Nephron progenitor cell (in vitro differentiated cells): ENCODE measurements at places on chromosomes 6 and 20.

DNA sequence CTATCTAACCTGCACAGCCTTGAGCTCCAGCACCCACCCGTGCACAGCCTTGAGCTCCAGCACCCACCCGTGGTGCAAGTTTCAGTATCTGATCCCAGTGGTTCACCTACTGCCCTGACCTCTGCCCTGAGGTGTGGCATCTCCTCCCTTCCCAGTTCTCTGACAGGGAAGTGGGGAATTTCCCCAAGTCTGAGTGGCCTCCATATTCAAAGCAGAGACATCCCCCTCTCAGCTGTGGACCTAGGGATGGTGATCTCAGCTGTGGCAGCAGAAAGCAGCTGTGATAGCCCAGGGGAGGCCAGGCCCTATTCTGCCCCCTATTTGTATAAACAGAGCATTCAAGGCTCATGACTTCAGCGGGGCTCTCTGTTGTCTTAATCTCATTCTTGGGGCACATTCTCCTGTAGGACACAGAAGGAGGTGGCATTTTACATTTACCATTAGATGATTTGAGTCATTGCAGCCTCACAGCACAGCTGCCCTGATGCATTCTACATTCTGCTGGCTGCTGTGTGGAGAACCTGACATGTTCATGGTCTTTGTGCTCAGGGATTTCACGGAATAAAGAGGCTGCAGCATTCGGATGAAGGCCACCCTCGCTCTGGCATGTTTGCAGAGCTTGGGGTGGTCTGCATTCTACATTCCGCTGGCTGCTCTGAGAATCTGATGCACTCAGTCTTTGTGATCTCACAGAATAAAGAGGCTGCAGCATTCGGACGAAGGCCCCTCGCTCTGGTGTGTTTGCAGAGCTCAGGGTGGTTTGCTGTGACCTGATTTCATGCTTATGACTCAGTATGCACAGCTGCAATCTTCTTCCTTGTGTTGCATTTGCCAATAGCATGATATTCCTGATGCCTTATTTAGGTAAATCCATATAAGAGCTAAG, 16.9 kb downstream of the GPR31 start:
- no peak for DNase-seq

DNA sequence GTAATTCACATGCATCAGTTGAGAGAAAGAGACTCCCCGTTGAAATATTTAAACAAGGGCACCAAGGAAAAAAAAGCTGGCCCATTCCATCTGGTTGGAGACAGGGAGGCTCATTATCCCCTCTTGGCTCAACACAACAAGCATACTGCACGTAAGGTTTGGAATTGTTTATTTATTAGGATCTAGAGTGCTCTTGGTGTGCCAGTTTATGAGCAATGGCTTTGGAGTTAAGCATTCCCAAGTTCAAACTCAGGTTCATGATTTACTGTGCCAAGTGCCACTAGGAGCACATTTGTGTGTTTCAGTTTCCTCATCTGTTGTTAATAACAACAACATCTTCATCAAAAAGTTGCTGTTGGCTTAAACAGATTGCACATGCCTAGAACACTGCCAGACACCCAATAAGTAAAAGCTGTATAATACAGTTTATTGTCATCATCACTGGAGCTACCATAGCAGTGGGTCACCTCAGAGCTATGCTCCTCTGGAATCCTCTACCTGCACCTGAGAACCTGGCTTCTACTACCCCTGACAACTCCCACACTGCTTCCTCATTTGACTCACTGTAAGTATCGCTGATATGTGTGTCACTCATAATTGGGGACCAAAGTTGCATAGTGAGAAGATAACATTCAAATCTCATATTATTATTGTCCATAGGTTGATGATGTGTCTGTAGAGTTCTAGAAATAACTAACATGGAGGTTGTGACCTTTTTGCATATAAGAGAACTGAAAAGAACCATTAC, 5.4 kb downstream of the SLC17A3 start:
- DNase-seq = no peak

- DNase-seq = no peak
Observed at GRCh38 chr6:30500421-30501355, 11.4 kb downstream of the HLA-E start.

DNA sequence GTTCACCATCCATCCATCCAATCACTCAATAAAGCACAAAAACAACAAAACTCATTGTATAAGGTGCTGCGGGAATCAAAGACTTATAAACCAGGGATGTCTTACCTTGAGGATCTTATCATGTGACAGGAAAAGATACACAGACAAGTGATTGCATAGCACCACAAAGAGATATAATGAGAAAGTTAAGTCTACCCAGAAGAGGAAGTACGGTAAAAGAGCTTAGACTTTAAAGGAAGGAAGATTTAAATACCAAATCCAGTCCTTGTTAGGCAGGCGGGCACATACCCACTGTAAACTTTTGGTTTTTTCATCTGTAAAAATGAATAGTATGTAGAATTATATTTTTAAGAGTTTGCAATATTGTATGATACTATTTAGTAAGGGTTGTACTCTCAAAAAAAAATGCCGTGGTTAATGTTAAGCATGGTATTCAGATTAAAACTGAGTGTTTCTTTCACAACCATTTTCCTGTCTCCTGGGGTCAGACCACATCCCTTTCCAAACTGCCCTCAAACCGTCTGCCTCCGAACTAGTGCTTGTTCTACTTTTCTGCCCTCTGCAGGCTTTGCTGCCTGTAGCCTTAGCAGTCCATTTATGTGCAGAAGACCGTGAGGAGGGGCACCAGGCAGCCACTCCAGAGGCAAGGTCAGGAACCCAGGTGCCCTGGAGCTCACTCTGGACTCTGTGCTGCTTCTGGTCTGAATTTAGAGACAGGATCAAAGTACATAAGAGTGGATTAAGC, 179.5 kb upstream of the SYNDIG1 start:
- no peak for DNase-seq

- DNase-seq = no peak
Observed at GRCh38 chr20:3276680-3277015, 37.7 kb upstream of the SLC4A11 start.

DNA sequence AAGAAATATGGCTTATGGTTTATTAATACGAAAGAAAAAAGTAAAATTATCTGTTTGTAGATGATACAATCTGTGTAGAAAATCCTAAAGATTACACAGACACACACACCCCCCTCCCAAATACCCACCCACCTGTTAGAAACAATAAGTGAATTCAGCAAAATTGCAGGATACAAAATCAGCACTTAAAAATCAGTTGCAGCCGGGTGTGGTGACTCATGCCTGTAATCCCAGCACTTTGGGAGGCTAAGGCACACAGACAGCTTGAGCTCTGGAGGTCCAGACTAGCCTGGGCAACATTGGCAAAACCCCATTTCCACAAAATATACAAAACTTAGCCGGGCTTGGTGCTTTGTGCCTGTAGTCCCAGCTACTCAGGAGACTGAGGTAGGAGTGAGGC, 42.3 kb downstream of the NINL start:
- no peak for DNase-seq

GRCh38 chr6:14796974-14797762, 448.7 kb upstream of the JARID2 start:
- DNase-seq = no peak

DNA sequence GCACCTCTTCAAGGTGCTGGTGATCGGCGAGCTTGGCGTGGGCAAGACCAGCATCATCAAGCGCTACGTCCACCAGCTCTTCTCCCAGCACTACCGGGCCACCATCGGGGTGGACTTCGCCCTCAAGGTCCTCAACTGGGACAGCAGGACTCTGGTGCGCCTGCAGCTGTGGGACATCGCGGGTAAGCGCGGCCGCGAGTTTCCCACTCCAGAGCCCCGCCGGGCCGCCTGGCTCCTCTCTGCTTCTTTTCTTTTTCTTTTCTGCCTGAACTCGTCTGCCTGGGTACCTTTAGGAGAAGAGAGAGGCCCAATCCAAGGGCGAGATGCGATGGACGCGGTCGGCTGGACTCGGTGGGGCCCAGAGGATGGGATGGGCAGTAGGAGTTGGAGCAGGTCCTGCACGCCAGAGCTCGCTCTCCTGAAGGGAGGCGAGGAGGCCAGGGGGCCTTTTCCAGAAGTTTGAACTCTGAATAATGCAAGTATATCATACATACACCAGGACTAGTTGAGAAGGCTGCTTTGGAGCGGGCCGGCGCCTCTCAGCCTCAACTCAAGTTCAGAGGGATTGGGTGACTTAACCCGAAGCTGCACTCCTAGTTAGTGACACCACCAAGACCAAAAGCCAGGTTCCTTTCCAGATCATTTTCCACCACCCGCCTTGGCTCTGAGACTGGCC, 445 bp downstream of the RAB32 start:
- DNase-seq = peak; percentile 34

DNA sequence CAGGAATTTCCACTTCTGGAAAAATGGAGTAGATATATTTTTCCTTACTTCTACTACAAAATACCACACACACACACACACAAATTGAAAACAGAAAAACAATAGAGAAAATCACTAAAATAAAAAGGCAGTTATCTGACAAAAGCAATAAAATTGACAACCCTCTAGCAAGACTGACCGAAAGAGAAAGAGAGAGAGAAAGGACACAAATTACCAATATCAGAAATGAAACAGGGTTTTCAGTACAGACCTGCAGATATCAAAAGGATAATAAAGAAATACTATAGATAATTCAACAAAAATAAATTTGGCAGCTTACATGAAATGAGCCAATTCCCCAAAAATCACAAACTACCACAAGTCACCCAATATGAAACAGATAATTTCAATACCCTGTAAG, 104.7 kb downstream of the OPRM1 start:
- DNase-seq = no peak

DNA sequence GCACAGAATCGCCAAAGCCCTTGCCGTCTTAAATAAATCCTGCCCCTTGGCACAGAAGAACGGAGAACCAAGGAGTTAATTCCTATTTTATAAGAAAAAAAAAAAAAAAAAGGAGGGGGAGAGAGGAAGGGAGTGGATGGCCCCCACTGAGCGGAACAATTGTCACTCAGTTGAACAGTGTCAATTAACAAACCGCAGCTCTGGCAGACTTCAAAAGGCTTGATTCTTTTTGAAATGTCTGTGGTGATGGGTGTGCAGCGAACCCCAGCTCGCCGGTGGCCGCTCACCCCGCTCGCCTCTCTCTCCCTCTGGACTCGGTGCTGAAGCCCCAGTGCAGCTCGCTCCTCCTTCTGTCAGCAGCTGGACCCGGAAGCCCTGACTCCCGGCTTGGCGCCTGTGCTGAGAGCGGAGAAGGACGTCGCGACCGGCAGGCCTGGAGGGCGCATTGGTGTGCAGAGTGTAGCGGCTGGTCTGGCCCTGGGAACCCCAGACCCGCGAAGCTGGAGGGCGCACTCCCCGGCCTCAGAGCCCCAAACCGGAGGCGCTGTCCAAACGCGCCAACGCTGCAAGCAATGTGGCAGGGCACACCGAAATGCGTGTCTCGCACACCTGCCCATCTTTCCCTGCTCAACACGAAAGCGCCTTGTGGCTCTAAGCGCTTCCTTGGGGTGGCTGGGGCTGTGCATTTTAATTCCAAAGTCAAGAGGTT, 3.4 kb downstream of the LINC00237 start:
- peak; percentile 49 for DNase-seq

DNA sequence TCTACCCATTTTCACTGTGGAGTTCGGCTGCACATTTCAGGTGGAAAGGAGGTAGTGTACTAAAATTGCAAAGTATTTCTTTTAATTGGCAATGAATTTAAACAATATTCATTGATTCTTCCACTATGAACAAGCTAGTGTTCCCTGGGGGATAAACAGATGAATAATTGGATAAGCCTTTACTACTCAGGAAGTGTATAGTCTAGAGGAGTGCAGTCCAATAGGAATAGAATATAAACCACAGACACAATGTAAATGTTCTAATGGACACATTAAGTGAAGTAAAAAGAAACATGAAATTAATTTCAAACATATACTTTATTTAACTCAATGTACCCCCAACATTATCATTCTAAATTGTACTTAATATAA, 28.7 kb downstream of the SGK1 start:
- no peak for DNase-seq

DNA sequence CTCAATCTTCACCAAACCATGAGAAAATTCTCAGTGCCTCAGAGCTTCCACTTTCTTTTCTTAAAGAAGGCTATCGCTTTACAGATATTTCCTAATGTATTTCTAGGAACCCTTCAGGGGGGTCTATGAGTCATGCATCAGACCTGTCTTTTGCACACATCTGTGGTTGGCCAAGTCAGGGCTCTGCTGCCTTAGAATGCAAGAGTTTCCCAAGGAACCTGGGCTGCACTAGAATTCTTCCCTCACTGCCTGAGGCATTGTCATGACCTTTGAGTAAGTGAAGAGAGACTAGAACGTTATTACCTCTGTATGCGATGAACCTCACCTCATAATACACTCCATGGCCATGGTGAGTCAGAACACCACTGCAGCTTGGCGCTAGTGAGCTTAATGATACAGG, 365.0 kb upstream of the ID4 start:
- DNase-seq = no peak

- DNase-seq = no peak
Observed at GRCh38 chr6:2054516-2055067, 190.8 kb downstream of the GMDS start.

- no peak for DNase-seq
Observed at GRCh38 chr6:9168669-9169068, 733.3 kb upstream of the SLC35B3 start.

- no peak for DNase-seq
Observed at GRCh38 chr6:122014961-122015360, 384.5 kb upstream of the HSF2 start.

DNA sequence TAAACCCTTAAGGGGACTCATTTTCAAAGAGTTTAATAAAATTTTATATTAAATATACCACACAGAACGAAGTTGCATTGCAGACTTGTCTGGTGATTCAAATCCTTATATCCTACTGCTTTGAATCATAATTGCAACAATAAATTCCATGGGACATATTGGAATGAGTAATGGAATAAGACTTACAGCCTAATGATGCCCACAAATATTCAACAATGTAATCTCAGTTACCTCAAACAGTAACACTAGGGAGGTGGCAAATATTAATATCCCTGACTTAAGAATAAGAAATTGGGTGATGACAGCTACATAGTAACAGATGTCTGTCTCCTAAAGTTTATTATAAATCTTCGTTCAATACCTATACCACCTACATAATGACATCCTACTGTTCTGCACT, 52.6 kb downstream of the BMP5 start:
- DNase-seq = no peak

- DNase-seq = no peak
Observed at GRCh38 chr6:109311471-109311870, 70.8 kb downstream of the CD164 start.

GRCh38 chr20:31720486-31721407, 1.9 kb downstream of the BCL2L1 start:
- DNase-seq = no peak
